ENCODE measurements at places on chromosomes 3 and 15.
A peak's percentile ranks its signal among the peaks of the same experiment; 100 is the strongest.

- no peak overlapping the region for H3K27ac ChIP-seq
- H3K27me3 ChIP-seq = peaks cover 52% of the 10 kb centered on the region
- H3K4me3 ChIP-seq = no peak overlapping the region
- DNase-seq = no peak
Measured at GRCh38 chr3:184600685-184601377, 39.2 kb downstream of the EPHB3 start.

- no peaks in the 10 kb centered on the region for H3K36me3 ChIP-seq
- no peak overlapping the region for H3K4me3 ChIP-seq
- peaks cover 4% of the 10 kb centered on the region for H3K27me3 ChIP-seq
Measured at GRCh38 chr3:153744889-153745288, 376.3 kb upstream of the ARHGEF26 start.

- H3K27me3 ChIP-seq = no peaks in the 10 kb centered on the region
- peak overlapping the region; percentile 89 for H3K4me3 ChIP-seq
- peaks cover 39% of the 10 kb centered on the region for H3K4me1 ChIP-seq
- DNase-seq = peak; percentile 83
Measured at GRCh38 chr15:84715441-84716035, 401 bp downstream of the SEC11A start.

GRCh38 chr3:12840591-12841148 is 695 bp downstream of the RPL32 start:
- DNase-seq = no peak
- peaks cover 55% of the 10 kb centered on the region for H3K36me3 ChIP-seq
- H3K4me1 ChIP-seq = peaks cover 43% of the 10 kb centered on the region
- H3K27me3 ChIP-seq = no peaks in the 10 kb centered on the region
- peak overlapping the region; percentile 97 for H3K4me3 ChIP-seq
- peak overlapping the region; percentile 99 for H3K27ac ChIP-seq

GRCh38 chr3:35919160-35919559 is 279.8 kb downstream of the ARPP21 start:
- no peaks in the 10 kb centered on the region for H3K36me3 ChIP-seq
- H3K27me3 ChIP-seq = no peaks in the 10 kb centered on the region
- DNase-seq = no peak
- no peak overlapping the region for H3K27ac ChIP-seq
- no peaks in the 10 kb centered on the region for H3K4me1 ChIP-seq

DNA sequence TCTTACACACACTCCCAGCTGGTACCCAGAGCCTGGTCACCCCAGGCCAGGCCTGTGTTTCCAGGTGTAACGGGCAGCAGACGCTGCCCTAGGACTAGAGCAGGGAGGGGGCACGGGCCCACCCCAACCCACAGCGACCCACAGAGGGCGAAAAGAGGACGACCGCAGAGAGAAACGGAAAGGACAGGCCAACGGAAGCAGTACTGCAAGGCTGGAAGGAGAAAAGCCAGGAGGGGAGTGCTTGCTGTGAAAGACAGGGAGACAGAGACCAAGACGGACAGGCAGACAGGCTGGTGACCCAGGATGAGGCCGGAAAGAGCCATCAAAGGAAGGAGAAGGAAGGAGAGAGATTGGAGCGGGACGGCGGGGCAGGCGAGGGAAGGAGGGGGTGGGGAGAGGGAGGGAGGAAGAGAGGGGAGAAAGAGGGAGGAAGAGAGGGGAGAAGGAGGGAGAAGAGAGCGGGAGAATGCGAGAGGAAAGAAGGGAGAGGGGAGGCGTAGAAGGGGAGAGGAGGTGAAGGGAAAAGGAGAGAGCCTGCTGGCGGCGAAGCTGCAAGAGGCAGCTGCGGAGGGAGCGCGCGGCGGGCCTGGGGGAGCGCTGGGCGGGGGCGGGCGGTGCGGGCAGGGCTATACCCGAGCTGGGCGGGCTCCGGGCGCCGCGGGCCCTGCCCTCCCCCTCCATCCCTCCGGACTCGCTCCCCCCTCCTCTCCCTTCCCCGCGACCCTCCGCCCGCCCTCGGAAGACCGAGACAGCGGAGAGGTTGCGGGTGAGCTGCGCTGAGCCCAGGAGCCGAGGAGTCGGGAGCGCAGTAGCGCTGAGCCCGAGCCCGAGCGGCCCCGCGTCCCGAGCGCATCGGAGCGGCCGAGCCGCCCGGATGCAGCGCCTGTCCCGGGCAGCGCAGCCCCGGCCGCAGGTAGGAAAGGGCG is at the start of gene SLC6A1:
TSS of gene SLC6A1 (plus strand) at position 732 of the 926 bp plus-strand sequence. CDS start 24,464 bp downstream, outside the sequence.
- peak within 1 kb of the TSS; percentile 73 for H3K4me3 ChIP-seq
- peaks cover 6% of the 10 kb centered on the region for H3K4me1 ChIP-seq
- no peak for DNase-seq

DNA sequence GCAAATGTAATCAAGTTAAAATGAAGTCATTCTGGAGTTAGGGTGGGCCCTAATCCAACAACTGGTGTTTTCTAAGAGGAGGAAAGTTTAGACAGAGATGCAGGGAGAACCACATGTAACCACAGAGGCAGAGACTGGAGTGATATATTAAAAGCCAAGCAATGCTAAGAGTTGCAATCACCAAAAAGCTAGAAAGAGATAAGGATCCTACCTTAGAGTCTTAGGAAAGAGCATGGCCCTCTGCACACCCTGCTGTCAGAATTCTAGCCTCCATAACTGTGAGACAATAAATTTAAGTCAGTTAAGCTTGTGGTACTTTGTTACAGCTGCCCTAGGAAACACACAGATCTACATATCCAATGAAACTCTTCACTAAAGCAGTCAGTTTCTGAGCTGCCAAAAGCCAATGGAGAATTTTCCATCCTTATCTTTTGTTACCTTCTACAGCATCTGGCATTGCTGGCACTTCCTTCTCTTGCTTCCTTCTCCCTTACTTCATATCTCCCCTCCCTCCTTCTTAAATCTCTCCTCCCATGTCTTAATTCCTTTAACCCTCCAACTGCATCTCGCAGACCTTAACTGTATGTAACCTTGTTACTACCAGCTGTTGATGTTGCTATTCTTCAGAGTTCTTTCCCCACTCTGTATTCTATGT is 11.2 kb downstream of the DCBLD2 start:
- H3K27ac ChIP-seq = no peak overlapping the region
- H3K4me3 ChIP-seq = no peak overlapping the region
- H3K27me3 ChIP-seq = no peaks in the 10 kb centered on the region
- H3K36me3 ChIP-seq = no peaks in the 10 kb centered on the region
- no peak for DNase-seq

DNA sequence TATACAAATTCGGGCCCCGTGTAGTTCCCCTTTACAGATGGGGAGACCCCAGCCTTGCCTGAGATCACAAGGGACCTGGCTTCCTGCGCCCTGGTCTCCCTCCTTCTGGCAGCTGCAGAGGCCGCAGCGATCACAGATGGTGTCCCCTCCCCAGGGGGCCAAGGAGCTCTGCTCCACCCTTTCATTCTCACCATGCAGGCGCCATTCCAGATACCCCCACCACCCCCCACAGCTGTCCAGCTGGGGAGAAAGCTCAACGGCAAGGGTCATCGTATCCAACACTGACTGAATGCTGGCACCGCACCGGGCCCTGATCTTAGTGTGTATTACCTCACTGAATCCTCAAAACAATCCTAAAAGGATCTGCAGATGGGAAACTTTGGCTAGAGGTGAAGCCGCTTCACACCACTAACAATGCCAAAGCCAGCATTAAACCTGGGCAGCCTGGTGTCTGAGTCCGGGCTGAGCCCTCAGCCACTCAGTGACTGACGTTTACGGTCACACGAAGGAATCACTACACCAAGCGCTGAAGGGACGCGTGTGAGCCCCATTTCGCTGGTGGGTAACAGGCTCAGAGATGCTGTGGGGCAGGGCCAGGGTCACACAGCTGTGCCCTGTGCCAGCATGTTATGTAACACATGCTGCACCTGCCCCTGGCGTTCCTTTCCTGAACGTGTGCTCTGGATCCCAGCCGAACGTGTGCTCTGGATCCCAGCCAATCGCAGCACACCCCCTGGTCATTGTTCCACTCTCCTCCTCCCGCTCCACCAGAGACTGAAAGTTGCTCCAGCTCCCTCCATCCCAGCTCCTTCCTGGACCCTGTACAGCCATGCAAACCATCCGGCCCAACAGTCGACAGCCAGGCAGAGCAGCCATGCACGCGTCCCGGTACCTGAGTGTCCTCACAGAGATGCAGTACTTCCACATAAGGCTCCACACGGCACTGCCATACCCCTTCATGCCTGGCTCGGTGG is 51.8 kb downstream of the IQSEC1 start:
- H3K4me3 ChIP-seq = no peak overlapping the region
- H3K27ac ChIP-seq = no peak overlapping the region
- H3K4me1 ChIP-seq = peaks cover 22% of the 10 kb centered on the region
- H3K36me3 ChIP-seq = no peaks in the 10 kb centered on the region
- no peak for DNase-seq

GRCh38 chr3:46285931-46286619 is 43.8 kb downstream of the CCR3 start:
- peaks cover 65% of the 10 kb centered on the region for H3K4me1 ChIP-seq
- no peaks in the 10 kb centered on the region for H3K36me3 ChIP-seq
- DNase-seq = peak; percentile 56
- peak overlapping the region; percentile 76 for H3K27ac ChIP-seq
- H3K4me3 ChIP-seq = no peak overlapping the region

GRCh38 chr3:161713731-161714130 is 217.1 kb downstream of the OTOL1 start:
- H3K36me3 ChIP-seq = no peaks in the 10 kb centered on the region
- no peaks in the 10 kb centered on the region for H3K4me1 ChIP-seq
- H3K27ac ChIP-seq = no peak overlapping the region
- H3K27me3 ChIP-seq = no peaks in the 10 kb centered on the region
- no peak overlapping the region for H3K4me3 ChIP-seq
- DNase-seq = no peak

GRCh38 chr15:92417716-92418115 is 24.0 kb downstream of the ST8SIA2 start:
- H3K27me3 ChIP-seq = peaks cover under 1% of the 10 kb centered on the region
- no peaks in the 10 kb centered on the region for H3K36me3 ChIP-seq
- no peak overlapping the region for H3K27ac ChIP-seq
- DNase-seq = no peak
- no peaks in the 10 kb centered on the region for H3K4me1 ChIP-seq
- H3K4me3 ChIP-seq = no peak overlapping the region

DNA sequence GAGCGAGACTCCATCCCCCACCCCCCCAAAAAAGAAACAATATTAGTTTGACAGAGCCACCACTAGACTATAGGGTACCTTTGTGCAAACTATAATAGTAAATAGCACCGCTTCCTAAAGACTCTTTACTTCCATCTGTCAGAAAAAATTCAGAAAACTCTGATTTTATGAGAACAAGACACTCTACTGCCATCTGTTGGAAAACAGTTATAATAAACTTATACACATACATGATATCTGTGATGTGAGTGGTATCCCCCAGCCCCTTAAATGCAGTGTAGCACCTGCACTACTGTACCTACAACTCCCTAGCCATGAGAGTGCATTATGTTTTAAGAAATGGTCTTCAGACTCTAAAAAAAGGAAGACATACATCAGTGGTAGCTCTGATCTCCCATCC is 47.1 kb upstream of the CTDSPL start:
- no peak for DNase-seq
- H3K27ac ChIP-seq = no peak overlapping the region
- no peaks in the 10 kb centered on the region for H3K36me3 ChIP-seq
- H3K4me1 ChIP-seq = no peaks in the 10 kb centered on the region

- DNase-seq = no peak
- H3K27ac ChIP-seq = no peak overlapping the region
- H3K4me1 ChIP-seq = peaks cover 6% of the 10 kb centered on the region
- no peaks in the 10 kb centered on the region for H3K27me3 ChIP-seq
Measured at GRCh38 chr15:98805434-98806274, 157.3 kb downstream of the IGF1R start.

Measured in activated CD4-positive, alpha-beta T cell treated with anti-CD3 and anti-CD28 coated beads, Interleukin-2, amount 10 ng/mL, durations not matched to agents 24 days and 14 days (primary cell).